Inflammatory macrophage (primary cell): ENCODE measurements at places on chromosomes 16 and 17.
A peak's percentile ranks its signal among the peaks of the same experiment; 100 is the strongest.

GRCh38 chr16:61412562-61412961, 623.7 kb downstream of the CDH8 start:
- DNase-seq, result no peak

DNA sequence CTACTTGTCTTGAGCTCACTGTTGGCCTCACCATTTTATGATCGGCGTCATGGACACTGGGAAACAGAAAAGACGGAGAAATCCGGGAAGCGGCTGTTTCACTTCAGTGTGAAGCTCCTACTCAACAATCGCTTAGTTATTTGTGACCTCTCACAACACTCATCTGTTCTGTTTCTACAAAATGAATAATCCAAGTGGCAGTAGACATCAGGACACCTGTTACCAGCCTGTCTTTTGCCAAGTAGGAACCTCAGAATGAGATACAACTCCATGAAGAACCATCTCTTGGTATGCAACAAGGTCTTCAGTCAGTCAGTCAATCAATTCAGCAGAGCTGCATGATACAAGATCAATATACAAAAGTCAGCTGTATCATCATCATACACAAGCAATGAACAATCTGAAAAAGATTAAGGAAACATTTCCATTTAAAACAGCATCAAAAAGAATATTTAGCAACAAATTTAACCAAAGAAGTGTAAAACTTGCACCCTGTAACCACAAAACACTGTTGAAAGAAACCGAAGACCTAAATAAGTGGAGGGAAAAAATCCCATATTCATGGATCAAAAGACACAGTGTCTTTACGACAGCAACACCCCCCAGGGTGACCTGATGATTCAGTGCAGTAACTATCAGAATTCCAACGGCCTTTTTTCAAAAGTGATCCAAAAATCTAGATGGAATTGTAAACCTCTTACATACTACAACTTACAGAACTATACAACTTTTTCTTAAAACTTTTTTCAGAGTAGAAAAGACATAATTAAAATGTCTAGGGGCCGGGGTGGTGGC, 63.4 kb downstream of the ANKRD11 start:
- no peak for DNase-seq

DNA sequence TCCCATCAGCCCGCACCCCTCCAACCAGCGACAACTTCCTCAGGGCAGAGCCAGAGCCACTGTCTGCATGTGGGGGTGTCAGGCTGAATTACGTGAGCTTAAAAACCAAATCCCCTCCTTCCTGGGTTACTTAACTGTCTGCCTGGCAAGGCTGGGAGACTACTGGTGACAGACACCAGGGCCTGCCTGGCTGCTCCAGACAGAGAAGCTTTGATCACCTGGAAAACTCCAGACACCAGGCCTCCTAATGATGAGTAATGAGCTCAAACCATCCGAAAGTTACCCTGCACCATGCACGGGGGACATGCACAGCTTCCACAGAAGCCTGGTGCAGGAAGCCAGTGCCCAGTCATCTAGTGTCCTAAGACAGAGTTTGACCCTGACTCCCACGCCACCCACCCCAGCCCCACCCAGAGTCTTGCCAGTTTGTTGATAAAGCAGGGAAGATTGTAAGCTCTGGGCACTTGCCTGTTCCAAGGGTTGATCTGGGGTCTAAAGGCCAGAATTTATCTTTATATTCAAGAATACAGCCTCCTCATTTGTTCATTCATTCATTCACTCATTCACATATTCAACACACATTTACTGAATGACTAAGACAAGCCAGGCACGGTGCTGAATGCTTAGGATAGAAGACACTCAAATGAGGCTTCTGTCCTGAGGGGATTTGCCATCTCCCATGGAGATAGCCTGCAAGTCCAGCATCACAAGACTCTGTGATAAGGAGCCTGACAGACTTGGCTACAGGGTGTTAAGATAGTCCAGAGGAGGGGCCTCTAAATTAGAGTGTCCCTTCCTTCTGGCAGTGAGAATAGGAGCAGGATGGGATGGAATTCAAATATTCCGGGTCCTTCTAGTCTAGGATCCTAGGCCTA, 7.2 kb upstream of the CCDC182 start:
- peak; percentile 77 for DNase-seq

- no peak for DNase-seq
These were observed 15.7 kb upstream of the GPR139 start for GRCh38 chr16:20089246-20089965.

DNA sequence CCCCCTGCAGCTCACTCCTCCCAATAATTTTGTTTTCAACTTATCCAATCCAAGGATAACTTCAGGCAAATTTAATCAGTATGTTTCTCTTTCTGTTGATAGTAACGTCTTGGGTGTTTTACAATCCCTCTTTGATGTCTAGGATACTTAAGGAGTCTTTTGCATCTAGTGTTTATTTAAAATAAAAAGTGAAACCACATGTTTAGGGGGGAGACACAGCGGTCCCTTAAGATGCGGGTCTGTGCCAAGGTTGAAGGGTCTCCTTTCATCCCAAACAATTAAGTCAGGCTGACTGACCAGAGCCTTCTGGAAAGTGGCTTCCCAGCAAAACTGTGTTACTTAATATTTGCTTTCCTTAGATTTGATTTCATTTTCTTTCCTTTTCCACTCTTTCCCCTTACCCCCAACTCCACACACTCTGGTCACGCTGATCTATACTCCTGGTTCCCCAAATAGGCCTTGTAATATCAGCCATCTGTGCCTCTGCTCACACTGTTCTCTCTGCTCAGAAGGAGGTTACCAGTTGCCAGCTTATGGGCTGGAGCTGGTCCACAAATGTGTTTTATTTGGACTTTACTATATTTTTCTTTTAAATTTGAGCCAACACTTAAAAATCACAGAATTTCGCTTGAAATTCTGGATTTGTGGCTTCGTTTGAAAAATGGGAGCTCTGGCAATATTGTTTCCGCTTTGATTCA, 11.2 kb downstream of the ANKS4B start:
- DNase-seq, result no peak

DNA sequence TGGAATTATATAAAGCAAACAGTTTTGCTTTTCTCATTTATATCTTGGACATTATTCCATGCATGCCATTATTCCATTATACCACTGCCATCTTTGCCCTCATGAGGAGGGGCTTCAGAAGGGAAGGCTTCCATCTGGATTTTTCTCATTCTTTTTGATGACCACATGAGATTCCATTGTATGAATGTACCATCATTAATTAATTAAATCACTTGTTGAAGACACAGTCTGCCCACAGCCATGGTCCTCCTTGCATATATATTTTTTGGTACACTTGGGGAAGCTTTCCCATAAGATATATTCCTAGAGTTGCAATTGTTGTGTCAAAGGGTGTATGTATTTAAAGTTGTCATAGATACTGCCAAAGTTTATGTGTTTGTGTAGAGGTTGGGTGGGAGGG, 7.1 kb downstream of the ARL4D start:
- peak; percentile 28 for DNase-seq

DNA sequence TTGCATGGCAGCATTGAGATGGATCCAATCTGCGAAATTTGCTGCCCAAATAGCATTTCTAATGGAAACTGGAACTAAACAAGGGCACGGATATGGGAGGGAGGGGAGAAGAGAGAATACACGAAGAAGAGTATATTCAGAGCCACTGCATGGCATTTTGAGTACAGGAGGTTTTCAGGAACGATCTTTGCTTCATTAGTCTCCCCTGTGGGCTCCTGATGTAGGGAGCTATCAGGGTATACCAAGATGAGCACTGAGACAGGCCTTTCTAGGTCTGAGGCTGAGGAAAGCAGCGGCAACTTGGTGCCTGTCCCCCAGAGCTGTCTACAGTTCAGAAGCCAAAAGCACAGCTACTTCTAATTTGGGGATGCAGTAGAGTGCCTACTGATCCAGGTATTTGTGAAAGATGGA, 257.7 kb upstream of the PMFBP1 start:
- no peak for DNase-seq

- DNase-seq, result no peak
These were observed 95.0 kb downstream of the FOXL1 start for GRCh38 chr16:86673090-86673955.

DNA sequence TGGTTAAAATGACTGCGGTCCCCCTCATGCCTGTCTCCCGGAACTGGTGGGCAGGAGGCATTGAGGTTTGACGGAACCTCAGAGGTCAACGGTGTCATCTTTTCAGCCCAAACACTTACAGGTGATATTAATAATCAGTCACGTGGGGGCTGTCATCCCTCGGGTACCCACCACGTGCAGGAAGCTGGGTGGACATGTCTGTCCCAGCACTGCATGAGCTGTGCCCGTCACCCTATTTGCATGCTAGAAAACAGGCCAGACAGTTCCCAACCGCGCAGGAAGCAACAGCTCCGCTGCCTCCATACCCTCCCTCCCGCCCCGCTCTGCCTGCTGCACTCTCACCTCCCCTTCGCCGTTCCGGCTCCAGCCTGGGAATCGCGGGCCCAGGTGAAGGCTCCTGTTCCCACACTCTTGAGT, 1.4 kb downstream of the SYNGR3 start:
- no peak for DNase-seq
